ENCODE measurements at places on chromosomes 6 and 20. TPM values are rescaled to one million over a fixed set of nuclear protein-coding genes. Genes with fewer than 3 reads are reported as not detected.

Gene JAG1
- total RNA-seq = 53.3 TPM

Gene UST
- total RNA-seq = 15.1 TPM

Gene ADGB
- not detected for total RNA-seq

Gene FAM120B
- 13.7 TPM for total RNA-seq

Gene GMEB2
- 6.5 TPM for total RNA-seq

Gene PNPLA1
- not detected for total RNA-seq

Gene RAET1L
- not detected for total RNA-seq

Gene DPPA5
- total RNA-seq = not detected

Measured in bronchial smooth muscle cell (primary cell).